Liver (tissue), 10 donors: ENCODE measurements at places on chromosomes 5 and 9. TPM values are rescaled to one million over a fixed set of nuclear protein-coding genes. Genes with fewer than 3 reads are reported as not detected.
A peak's percentile ranks its signal among the peaks of the same experiment; 100 is the strongest.

- peak overlapping the region; percentile 62 for H3K27ac ChIP-seq
- no peak for DNase-seq
- H3K4me3 ChIP-seq: no peak overlapping the region
- H3K27me3 ChIP-seq: no peaks in the 10 kb centered on the region
These were observed 7.5 kb upstream of the SLC12A7 start for GRCh38 chr5:1119312-1119831.

GRCh38 chr9:135468854-135469521, 10.6 kb upstream of the PPP1R26 start:
- DNase-seq: no peak
- no peaks in the 10 kb centered on the region for H3K36me3 ChIP-seq
- no peak overlapping the region for H3K4me3 ChIP-seq
- no peaks in the 10 kb centered on the region for H3K27me3 ChIP-seq
- no peak overlapping the region for H3K27ac ChIP-seq

DNA sequence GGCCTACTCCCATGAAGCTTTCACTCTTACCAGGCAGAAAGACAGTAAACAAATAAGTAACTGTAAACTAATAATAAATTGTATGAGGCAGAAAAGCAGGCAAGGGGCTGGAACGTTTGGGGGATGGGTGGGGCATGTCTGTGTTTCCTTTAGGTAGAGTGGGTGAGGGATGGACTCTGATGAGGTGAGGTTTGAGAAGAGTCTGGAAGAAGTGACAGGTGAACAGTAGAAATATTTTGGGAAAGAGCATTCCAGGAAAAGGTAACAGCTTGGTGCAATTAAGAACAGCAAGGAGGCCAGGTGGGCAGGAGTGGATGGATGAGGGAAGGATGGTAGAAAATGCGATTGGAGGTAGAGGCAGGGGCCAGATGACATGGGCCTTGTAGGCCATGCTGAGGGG, 56.5 kb downstream of the PTTG1 start:
- no peaks in the 10 kb centered on the region for H3K4me1 ChIP-seq
- no peak overlapping the region for H3K27ac ChIP-seq
- H3K4me3 ChIP-seq: no peak overlapping the region
- DNase-seq: no peak

CDH9 gene
- not detected for total RNA-seq

GPR21 gene
- total RNA-seq: not detected

- no peaks in the 10 kb centered on the region for H3K36me3 ChIP-seq
- H3K4me1 ChIP-seq: peaks cover 3% of the 10 kb centered on the region
- DNase-seq: no peak
- no peak overlapping the region for H3K4me3 ChIP-seq
- no peak overlapping the region for H3K27ac ChIP-seq
These were observed 13.1 kb downstream of the ZNF608 start for GRCh38 chr5:124733329-124733650.

PLEKHG4B gene
- 0.05 TPM for total RNA-seq

FAM81B gene
- total RNA-seq: not detected

DNA sequence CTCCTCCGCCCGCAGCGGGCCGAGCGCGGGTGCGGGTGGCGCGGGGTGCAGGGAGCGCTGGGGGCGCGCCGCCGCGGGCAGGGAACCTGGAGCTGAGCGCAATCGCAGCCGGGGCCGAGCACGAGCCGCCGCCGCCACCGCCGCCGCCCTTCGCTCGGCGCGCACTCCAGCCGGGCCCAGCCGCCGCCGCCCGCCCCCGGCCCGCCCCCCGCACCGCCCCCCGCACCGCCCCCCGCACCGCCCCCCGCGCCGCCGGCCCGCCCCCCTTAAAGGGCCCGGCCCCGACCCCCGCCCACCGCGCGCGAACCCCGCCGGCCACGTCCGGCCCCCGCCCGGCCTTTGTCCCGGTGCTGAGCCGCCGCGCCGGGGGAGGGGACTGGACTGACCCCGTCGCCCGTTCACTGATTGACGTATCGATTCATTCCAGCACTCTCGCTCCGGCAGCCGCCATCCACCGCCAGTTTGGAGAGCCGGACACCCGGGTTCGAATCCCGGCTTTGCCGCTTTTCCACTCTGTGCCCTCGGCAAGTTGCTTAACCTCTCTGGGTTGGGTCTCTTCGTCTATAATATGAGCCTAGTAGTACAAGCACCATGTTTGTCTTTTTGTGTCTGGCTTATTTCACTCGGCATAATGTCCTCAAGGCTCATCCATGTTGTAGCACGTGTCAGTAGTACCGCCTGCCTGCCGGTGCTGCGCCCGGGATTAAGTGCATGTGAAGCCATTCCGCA, at the start of gene SH3PXD2B:
TSS of gene SH3PXD2B (minus strand) at position 168 of the 729 bp plus-strand sequence. CDS start 173 bp downstream, outside the sequence.
- peak within 1 kb of the TSS; percentile 80 for H3K4me3 ChIP-seq
- no peaks in the 10 kb centered on the region for H3K36me3 ChIP-seq
- H3K27me3 ChIP-seq: no peaks in the 10 kb centered on the region
- H3K27ac ChIP-seq: peak within 1 kb of the TSS; percentile 15

DNA sequence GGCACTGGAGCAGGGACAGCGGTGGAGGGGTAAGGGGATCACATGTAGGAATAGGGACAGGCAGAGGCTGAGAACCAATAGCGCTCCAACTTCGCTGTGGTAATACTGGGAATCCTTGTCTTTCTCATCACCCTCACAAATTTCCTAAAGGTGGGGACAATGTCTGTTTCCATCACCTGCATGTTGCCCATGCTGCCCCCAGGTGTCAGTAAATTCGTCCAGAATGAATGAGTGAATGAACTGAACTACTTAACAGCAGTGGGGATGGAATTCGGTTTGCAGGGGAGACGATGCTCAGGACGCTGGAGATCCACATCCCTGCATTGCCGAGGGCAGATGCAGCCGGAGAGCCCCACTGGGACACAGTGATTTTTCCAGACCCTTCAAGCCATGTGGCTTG, 129.9 kb downstream of the PDZD2 start:
- H3K4me3 ChIP-seq: no peak overlapping the region
- H3K4me1 ChIP-seq: no peaks in the 10 kb centered on the region
- H3K27ac ChIP-seq: no peak overlapping the region
- no peaks in the 10 kb centered on the region for H3K36me3 ChIP-seq
- no peak for DNase-seq

DNA sequence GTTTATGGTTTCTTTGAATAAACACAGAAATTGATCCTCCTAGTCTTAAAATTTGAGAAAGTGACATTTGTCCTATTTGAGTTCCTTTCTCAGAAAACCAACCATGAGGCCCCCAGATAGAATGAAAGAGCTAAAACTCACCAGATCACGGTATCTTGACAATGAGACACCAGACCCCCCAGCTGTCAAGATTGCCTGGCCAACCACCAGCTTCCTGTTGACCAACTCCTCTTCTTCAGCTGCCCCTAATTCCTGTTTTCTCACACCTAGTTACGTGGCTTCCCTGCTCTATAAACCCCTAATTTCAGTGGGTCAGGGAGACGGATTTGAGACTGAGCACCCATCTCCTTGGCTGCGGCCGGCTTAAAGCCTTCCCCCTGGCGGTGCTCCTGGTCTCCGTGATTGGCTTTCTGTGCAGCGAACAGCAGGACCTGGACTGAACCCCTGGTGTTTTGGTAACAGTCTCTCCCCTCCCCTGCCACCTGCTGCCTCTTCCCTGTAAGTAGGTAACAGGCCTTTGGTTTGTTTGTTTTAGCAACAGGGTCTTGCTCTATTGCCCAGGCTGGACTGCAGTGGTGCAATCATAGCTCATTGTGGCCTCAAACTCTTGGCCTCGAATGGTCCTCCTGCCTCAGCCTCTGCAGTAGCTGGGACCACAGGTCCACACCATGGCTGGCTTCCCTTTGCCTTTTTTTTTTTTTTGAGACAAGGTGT, 4.8 kb upstream of the ENTPD2 start:
- no peaks in the 10 kb centered on the region for H3K27me3 ChIP-seq
- H3K4me1 ChIP-seq: peaks cover 33% of the 10 kb centered on the region
- H3K27ac ChIP-seq: no peak overlapping the region
- H3K4me3 ChIP-seq: no peak overlapping the region
- no peak for DNase-seq
- no peaks in the 10 kb centered on the region for H3K36me3 ChIP-seq

GRCh38 chr9:21744841-21745240, 57.6 kb upstream of the MTAP start:
- no peaks in the 10 kb centered on the region for H3K27me3 ChIP-seq
- H3K4me1 ChIP-seq: no peaks in the 10 kb centered on the region
- no peak overlapping the region for H3K27ac ChIP-seq
- H3K4me3 ChIP-seq: no peak overlapping the region

GRCh38 chr9:134052941-134053340, 14.9 kb downstream of the BRD3 start:
- DNase-seq: no peak
- peaks cover 11% of the 10 kb centered on the region for H3K36me3 ChIP-seq
- no peak overlapping the region for H3K27ac ChIP-seq
- H3K4me1 ChIP-seq: peaks cover 78% of the 10 kb centered on the region
- no peak overlapping the region for H3K4me3 ChIP-seq

HRCT1 gene
- 0.09 TPM for total RNA-seq

DNA sequence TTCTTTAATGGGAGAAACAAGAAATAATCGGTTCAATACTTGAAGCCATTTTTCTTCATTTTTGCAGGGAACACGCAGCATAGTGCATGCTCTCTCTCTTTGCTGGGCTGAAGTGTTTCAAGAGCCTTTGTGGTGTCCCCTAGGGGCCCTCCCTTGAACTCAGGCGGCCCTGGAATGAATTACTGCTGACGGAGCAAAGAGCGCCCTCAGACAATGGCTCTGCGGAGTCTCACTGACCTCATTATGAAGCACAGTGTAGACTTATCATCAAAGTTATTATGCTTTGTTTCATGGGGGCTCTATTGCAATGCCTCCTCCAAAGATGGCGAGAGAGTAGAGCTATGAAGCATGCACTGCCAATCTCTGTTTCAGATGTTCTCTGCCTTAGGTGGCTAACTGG, 64.8 kb upstream of the ADCY2 start:
- no peaks in the 10 kb centered on the region for H3K36me3 ChIP-seq
- no peak overlapping the region for H3K27ac ChIP-seq

DNA sequence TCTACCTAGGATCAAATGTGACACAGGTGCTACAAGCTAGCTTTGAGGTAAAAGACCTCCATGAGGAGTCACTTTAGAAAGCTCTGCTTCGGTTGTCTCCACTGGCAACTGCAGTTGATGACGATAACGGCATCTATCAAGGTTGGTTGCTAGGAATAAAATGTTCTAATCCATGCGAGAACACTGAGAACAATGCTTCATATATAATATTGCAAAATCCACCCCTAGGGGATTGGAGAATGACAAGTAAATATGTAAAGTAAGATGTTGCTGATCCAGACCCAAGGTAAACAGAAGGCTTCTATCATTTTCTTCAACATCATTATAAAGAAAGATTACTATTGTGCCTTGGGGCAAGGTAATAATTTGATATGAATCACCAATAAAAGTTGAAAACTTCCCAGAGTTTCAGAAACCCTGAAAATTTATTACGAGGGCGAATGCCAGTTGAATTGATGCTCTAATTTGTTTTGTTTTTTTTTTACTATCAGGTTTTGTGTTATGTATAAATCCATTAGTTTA, 1003.4 kb downstream of the CDH18 start:
- H3K27me3 ChIP-seq: no peaks in the 10 kb centered on the region
- no peaks in the 10 kb centered on the region for H3K36me3 ChIP-seq
- H3K27ac ChIP-seq: no peak overlapping the region
- DNase-seq: no peak
- no peak overlapping the region for H3K4me3 ChIP-seq
- H3K4me1 ChIP-seq: no peaks in the 10 kb centered on the region

SPTLC1 gene
- total RNA-seq: 29.0 TPM

- no peaks in the 10 kb centered on the region for H3K27me3 ChIP-seq
- no peak for DNase-seq
- no peak overlapping the region for H3K4me3 ChIP-seq
- H3K4me1 ChIP-seq: peaks cover 11% of the 10 kb centered on the region
These were observed 13.3 kb downstream of the SPATA9 start for GRCh38 chr5:95669540-95669939.

GRCh38 chr5:56481428-56482357, 248.6 kb upstream of the ANKRD55 start:
- no peak for DNase-seq
- H3K4me1 ChIP-seq: no peaks in the 10 kb centered on the region
- peak overlapping the region; percentile 69 for H3K4me3 ChIP-seq

PCDHGA12 gene
- total RNA-seq: 1.9 TPM
